ENCODE measurements at places on chromosomes 12 and 14.

DNA sequence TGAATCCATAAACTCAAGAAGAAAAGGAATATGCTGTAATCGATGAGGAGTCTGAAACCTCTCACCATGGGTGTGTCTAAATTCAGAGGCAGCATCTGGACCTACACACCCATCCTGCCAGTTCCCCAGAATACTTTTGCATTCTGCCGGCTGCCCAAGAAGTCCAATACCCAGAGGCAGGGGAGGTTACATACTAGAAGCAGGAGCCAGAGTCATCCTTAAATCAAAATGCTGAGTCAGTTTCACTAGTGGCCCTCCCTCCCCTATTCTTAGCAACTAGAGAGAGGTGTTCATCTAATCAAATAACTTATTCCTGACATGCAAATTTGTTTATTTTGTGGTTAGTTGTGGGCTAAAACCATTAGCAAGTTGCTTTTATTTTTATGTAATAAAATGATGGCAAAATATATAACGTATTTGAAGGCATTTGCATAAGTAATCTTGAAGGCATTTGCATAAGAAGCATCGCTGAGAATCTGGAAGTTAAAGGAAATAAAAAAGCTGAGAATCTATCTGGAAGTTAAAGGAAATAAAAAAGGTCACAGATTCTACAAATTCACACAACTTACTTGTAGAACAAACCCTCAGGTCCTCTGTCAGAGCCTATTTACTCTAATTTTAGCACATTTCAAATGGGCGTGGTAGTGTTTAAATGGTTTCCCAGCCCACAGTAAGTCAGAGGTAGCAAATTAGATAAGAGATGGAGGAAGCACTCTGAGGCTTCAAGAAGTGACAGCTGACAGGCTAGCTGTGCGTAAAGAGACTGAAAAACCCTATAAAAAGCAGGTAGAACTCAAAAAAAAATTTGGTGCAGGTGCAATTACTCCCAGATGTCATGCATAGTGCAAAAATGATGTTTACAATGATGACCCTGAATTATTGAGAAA lies 7.8 kb downstream of the BHLHE41 start:
- DNase-seq: no peak

GRCh38 chr12:9868311-9868801 lies 798 bp downstream of the CLEC2B start:
- no peak for DNase-seq

GRCh38 chr14:88199882-88200281 lies 123.2 kb downstream of the KCNK10 start:
- DNase-seq: no peak

DNA sequence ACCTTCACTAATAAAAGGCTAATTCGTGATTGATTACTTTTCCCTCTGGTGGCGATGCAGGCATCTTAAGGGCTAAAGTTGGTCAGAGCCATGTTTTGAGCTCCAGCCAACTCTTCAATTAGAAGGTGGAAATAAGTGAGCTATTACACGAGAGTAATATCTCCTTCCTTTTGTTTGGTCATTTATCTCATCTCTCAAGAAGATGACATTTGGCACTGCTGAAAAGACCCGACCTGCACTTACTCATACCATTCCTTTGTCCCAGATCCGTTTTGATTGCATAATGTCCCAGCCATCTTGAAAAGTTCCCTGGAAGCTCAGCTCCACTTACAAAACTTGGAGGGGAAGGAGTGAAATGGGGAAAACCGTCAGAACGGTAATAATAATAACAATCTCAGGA lies 316.2 kb downstream of the VRK1 start:
- DNase-seq: no peak

GRCh38 chr14:44988694-44989093 lies 26.7 kb downstream of the TOGARAM1 start:
- no peak for DNase-seq

- no peak for DNase-seq
These were observed 220.4 kb upstream of the GARIN6 start for GRCh38 chr12:99427104-99427503.

- no peak for DNase-seq
These were observed 18.1 kb downstream of the BEGAIN start for GRCh38 chr14:100568998-100569733.

DNA sequence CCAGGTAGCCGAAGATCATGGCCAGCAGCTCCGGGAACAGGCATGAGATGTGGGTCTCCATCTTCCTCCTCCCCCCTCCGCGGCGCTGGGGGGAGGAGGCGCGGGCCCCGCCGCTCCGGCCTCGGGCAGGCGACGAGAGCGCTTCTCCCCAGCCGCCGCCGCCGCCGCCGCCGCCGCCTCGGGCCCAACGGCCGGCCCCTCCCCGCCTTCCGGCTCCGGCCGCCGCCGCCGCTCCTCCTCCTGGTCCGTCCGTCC lies 448 bp downstream of the FBXL14 start:
- DNase-seq: no peak

GRCh38 chr12:9391815-9392214 lies 183.6 kb upstream of the PZP start:
- DNase-seq: no peak

- DNase-seq: no peak
These were observed 25.3 kb upstream of the GPR132 start for GRCh38 chr14:105090493-105091053.

GRCh38 chr14:54471641-54472040 lies 17.1 kb downstream of the GMFB start:
- no peak for DNase-seq

- DNase-seq: peak; percentile 89
These were observed 485 bp downstream of the PPP4R4 start for GRCh38 chr14:94174604-94175010.

DNA sequence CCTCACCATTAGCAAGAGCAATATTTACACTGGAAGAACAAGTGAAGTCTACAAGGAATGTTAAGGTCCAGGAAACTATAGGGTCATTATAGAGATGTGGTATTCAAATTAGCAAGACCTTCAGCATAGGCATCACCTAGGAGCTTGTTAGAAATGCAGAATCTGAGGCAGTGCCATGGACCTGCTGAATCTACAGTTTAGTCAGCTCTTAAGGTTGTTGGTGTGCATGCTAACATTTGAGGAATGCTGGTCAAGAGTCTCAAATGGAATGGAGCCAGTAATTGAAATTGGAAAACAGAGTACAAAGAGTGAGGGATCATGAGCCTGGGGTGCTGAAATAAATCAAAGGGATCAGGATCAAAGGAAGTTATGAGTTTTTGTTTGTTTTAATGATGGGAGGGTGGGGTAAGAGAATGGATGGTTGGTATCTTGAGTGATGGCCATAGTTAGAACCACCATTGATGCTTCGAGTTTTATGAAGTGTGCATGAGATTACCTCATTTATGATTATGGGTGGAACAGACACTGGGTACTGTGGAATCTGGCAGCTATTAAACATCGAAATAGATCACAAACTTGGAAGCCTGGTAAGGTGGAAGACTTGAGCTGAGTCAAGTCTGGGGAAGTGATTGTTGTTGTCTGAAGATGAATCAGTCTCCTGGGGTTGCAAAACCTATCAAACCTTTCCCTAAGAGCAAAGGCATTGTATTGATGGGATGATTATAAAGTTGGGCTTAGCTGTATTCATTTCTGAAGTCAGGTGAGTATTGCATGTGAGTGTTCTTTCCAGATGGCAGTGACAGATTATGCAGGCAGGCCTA lies 323.3 kb upstream of the E2F7 start:
- no peak for DNase-seq

DNA sequence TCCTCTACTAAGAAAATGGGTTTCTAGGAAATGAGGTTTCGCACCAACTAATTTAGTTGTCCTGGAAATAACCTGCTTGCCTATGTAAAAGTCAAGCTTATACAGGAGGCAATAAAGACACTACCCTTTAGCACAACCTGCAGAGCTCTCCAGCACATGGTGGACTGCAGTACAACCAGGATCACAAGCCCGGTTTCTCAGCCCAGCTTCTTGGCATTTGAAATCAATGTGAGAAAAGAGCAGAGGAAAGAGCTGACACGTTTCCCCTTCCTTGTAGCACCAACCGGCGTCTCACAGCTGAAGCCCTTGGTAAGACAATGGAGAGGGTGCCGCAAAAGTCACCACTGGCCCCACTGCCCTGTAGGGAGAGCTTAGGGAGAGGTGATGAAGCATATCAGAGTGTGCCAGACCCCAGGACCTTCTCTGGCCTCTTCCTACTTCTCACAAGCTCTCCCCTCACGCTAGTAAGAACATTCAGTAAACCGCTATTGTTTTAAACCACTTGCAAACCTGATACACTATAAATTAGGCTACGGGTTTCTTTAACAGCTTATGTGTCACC lies 8.6 kb downstream of the SPTLC2 start:
- DNase-seq: no peak

- DNase-seq: peak; percentile 34
These were observed 81.4 kb upstream of the FERMT2 start for GRCh38 chr14:53032161-53032803.

GRCh38 chr14:95699412-95699811 lies 13.2 kb downstream of the TCL1B start:
- DNase-seq: no peak

DNA sequence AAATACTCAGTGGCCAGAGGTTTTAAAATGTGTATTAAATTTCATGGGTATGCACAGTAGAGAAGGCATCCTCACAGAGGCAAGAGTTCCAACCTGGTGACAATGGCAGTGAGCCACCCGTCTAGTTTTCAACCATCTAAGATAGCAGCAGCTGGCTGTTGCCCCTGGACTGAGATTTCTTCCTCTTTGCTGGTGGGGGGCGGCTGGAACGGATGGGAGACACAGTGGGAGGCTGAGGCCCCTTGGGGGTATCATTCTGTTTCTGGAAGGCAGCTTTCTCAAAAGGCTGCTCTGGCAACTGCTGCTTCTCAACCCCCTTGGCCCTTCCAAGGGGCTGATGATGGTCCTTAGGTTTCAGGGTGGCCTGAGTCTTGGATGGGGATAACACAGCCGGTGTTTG lies 1.0 kb upstream of the IFFO1 start:
- DNase-seq: no peak

GRCh38 chr14:61462566-61463193 lies 141.3 kb downstream of the PRKCH start:
- no peak for DNase-seq

Data from lower leg skin (tissue), 4 donors.